DMS53 (cell line): ENCODE measurements at places on chromosomes 6 and 20.

- no peak for DNase-seq
These were observed 51.2 kb downstream of the NCR2 start for GRCh38 chr6:41386594-41386993.

DNA sequence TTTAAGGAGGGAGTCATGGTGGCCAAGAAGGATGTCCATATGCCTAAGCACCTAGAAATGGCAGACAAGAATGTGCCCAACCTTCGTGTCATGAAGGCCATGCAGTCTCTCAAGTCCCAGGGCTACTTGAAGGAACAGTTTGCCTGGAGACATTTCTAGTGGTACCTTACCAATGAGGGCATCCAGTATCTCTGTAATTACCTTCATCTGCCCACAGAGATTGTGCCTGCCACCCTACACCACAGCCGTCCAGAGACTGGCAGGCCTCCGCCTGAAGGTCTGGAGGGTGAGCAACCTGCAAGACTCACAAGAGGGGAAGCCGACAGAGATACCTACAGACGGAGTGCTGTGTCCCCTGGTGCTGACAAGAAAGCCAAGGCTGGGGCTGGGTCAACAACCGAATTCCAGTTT, 115.0 kb downstream of the HFE start:
- no peak for DNase-seq

DNA sequence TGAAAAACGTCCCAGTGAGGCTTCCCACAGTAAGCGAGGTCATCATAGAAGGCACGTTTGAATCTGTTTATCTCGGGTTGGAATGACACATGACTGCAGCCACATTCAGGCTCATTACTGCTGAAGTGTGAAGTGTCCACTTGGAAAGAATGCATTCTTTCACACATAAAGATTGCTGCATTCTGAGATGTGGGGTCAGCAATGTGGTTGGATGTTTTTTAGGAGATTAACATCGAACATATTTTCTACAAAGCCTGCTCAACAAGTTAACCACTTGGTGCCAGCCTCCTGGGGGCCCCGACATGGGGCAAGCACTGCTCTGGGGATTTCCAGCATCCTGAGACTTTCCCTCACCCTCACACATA, 79.9 kb downstream of the BMP6 start:
- DNase-seq = peak; percentile 23

- DNase-seq = peak; percentile 27
These were observed 125.0 kb upstream of the HDGFL1 start for GRCh38 chr6:22444330-22444729.

GRCh38 chr20:6671829-6672228, 95.7 kb upstream of the BMP2 start:
- no peak for DNase-seq

- DNase-seq = peak; percentile 97
These were observed 8.0 kb upstream of the UQCC2 start for GRCh38 chr6:33719326-33719987.

GRCh38 chr6:109527989-109528388, 45.0 kb upstream of the ZBTB24 start:
- peak; percentile 34 for DNase-seq

DNA sequence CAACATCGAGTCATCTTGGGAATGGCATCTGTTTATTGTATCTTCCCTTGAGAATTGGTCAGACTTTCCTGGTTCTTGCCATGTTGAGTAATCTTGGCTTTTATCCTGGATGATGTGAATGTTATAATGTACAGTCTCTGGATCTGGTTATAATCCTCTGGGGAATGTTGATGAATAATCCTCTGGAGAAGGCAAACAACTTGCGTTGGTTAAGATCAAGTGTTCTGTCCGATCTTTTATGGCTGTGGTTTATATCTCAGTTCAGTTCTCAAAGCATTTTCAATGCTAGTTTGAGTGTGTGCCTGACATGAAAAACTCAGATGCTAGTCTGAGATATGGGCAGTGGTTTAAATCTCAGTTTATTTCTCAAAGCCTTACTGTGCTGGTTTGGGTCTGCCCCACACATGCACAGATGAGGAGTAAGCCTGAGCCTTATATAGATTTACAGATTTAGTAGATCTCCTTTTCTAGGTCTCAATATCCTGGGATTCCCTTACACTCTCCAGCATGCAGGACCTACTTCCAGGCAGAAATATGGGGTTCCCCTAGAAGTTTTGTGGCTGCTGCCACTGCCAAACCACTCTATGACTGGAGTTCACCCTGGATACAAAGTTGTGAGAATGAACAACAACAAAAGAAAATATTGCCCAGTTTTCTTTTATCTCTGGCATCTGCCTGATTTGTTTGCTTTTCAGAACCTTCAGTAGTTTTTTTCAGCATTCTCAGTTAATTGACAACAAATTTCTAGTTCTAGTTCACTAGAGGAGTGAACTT, 191.8 kb upstream of the MAN1A1 start:
- DNase-seq = no peak

DNA sequence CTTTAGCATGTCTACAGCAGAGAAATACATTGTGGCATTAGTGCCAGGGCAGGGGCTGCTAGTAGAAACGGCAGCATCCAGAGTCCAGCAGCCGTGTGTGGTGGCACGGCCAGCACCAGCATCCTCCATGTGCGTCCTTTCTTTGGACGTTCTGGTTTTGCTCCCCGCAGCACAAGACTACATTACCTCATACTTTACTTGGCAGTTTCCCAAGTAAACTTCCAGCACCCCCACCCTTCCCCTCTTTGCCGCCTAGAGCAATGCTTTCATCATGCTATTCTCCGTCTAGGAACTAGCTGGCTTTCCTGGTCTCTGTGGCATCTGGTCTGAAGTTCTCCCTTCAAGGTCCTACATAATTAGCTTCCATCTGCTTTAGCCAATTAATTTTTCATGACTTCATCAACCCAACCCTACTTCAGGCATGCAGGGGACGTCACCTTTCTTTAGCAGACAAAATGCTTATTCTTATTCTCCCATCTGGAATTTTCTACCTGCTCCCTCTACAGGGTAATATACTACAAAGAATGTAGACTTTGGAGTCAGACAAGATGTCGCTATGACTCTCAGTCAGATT, 67.6 kb downstream of the BLOC1S5 start:
- no peak for DNase-seq

DNA sequence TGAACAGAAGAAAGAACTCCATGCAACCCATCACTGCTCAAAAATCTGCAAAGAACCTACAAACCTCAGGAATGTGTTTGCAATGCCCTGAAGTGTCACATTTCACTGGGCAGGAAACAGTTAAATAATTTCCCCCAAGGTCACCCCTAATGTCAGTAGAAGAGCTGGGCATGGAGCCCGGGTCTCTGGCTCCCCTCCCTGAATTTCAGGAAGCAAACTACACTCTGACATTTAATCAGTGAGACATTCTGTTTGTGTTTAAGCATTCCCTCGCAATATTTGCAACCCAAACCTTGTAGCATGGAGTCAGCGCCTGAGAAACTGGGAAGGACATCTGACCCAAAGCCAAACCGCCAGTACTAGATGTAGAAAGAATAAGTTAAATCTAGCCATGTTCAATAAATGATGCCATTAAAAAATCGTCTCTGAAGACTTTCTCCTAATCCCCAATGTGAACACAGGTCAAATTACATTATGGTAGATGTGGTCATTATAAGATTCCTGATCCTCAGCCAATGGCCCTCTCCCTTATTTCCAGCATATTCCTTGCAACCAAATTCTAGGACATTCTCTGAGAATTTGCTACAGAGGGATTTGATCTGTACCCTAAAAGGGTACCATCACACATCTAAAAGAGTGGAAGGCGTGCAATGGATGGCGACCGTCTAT, 91.2 kb upstream of the ADTRP start:
- DNase-seq = no peak
